Endothelial cell of umbilical vein (primary cell): ENCODE measurements at places on chromosomes 6 and 20.
A peak's percentile ranks its signal among the peaks of the same experiment; 100 is the strongest.

DNA sequence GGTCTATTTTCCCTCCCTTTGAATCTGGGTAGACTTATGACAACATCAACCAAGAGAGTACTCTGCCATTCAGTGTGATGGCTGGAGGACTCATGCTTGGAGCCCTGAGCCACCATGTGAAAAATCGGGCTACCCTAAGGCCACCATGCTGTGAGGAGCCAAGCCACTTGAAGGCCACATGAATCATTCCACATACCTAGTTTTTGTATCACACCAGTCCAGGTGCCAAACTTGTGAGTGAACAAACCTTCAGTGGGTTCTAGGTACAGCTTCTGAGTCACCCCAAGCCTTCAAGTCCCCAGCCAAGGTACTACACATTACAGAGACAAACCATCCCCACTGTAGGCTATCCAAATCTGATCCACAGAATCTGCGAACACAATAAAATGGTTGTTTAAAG, 37.4 kb upstream of the E2F3 start:
- DNase-seq, result no peak

- DNase-seq, result no peak
Observed at GRCh38 chr6:53960311-53960710, 150.9 kb upstream of the MLIP start.

- no peak for DNase-seq
Observed at GRCh38 chr6:6818078-6818639, 229.6 kb downstream of the LY86 start.

DNA sequence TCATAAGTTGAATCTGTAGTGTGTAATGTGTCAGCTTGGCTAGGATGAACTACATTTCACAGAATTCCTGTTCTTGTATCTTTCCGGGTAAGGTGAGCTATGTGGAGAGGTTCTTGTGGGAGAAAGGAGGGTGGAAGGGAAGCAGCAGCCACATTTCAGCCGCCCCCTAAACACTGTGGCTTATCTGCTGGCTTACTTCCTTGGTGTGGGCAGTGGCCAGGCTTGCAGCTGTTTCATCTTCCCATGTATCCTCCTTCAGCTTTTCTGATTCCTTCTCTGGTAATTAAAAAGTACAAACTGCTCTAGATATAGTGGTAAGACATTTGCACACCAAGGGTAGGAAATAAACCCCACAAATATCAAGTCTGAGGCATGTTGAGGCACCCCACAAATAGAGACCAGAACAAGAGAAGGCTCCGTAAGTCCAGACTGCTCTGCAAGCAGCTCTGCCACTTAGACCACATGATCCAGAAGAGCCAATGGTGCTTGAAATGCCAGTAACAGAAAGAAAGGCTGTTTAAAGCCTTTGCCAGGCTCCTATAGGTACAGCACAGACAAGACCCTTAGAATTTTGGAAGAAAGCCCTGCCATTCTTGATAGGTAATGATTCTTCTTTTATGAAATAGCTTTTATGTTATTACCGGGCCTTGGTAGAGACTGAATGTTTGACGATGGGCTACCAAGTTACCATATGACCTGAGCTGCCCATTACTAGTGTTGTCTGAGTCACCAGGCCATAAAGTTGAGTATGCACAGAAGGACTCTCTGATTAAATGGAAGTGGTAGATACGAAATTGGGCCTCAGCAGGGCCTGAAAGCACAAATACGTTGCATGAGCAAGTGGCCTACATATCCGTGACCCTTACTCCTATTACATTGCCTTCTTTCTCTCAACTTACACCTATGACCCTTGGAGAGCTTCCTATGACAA, 215.0 kb upstream of the SGK1 start:
- no peak for DNase-seq

- no peak for DNase-seq
Observed at GRCh38 chr6:78910010-78910409, 42.7 kb downstream of the IRAK1BP1 start.

DNA sequence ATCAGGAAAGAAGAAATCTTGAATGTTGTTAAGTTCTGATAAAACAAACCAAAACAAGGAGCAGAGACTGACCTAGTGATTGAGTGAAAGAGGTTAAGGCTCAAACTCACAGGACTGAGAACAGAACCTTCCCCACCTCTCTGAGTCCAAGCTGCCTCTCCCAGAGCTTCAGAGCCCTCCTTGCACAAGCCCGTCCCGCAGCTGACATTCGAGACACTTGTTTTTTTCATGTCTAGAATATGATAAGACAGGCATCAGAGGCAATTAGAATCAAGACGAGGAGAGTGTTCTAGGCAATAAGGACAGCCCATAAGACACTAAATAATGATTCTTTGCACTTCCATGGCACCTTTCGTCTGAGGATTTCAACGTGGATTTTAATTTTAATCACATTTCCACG, 140.6 kb downstream of the PXDC1 start:
- no peak for DNase-seq

DNA sequence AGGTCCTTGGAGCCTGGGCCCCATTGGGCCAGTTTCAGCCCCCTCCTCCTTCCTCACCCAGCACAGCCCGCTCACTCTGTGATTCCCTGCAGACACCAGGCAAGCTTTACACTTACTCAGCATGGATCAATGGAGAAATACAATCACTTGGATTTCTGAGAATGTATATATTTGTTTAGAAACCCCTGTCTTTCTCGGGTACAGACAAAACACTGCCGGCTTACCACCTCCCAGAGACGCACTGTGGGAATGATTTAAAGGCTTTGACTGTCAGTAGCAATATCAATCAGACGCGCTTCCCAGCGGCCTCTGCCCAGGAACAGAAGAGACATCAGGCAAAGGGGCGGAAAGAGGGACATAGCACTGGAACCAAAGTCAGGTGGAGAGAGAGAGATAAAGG, 186.5 kb downstream of the MAFB start:
- DNase-seq, result no peak

DNA sequence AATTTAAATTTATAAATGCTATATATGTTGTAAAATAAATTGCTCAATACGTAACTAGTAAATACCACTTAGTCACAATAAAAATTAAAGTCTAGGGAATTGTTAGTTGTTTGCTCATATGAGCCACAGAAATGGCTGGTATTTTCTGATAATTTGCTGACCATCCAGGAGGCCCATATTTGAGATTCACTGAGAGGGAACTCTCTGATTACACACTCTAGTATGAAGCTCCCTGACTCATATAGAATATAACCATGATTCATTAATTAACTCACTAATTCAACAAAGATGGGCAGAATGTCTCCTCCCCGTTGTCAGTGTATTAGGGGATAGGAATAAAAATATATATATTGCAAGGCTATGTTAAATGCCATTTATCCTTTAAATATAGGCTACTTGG, 46.6 kb upstream of the TMEM30A start:
- DNase-seq, result no peak

DNA sequence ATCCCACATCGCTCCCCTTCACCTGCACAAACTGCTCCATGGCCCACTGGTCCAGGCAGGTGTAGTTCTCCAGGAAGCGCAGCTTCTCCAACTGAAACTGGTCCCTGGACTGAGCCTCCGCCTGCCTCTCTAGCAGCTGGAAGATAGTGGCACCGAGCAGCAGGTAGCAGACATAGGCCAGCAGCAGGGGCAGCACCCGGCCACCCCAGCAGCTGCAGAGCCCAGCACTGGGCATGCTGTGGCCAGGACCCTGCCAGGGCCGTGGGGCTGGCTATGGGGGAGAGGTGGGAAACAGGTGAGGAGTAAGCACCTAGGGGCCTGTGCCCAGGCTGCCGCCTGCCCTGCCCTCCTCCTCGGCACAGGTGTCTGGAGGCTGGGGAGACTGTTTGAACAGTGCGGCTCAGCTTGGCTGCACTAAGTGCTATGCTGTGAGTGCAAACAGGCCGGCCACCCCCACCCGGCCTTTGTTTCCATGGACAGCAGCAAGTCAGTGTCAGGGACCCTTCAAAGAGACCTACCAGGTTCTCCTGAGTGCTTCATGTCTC, at the start of gene KCNK16:
Gene KCNK16 (minus strand): TSS at position 397 of the 545 bp plus-strand sequence. CDS start 162 bp downstream, at position 235.
- no peak for DNase-seq

- DNase-seq, result no peak
Observed at GRCh38 chr20:59146780-59147565, 16.6 kb upstream of the ZNF831 start.

DNA sequence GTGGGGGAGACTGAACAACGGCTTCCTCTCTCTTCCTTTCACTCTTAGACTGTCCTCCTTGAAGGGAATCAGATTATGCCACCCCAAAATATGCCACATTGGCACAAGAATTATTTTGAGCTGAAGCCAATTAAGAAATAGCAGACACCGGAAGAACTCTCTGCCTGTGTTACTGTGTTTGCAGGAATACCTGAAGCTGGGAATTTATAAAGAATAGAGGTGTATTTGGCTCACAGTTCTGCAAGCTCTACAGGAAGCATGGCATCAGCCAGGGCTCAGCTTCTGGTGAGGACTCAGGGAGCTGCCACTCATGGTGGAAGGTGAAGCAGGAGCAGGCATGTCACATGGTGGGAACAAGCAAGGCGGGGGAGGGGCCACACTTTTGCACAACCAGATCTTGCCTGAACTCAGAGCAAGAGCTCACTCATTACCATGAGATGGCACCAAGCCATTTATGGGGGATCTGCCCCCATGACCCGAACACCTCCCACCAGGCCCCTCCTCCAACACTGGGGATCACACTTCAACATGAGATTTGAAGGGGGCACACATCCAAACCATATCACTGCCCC, 46.0 kb downstream of the PCNA start:
- DNase-seq, result no peak

DNA sequence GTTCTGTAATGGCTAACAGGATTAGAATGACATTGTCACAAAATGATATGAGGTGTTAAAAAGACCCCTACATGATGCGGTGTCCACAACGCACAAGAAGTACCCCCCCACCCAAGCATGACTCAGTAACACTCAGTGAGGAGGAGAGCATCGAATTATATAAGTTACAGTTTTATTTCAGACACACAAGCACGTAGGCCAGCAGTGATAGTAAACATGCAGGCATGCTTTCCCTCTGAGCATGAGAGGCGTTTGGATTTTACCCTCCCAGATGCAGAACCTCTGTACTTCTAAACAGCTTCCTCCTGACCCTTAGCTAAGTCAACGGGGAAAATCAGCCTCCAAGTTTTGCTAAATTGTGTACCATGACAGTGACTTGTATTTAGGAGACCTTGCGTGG, 23.9 kb downstream of the GNAS start:
- DNase-seq, result no peak

- no peak for DNase-seq
Observed at GRCh38 chr20:52270001-52270606, 78.5 kb upstream of the ZFP64 start.

GRCh38 chr6:35829306-35829705, 24.2 kb downstream of the LHFPL5 start:
- no peak for DNase-seq

DNA sequence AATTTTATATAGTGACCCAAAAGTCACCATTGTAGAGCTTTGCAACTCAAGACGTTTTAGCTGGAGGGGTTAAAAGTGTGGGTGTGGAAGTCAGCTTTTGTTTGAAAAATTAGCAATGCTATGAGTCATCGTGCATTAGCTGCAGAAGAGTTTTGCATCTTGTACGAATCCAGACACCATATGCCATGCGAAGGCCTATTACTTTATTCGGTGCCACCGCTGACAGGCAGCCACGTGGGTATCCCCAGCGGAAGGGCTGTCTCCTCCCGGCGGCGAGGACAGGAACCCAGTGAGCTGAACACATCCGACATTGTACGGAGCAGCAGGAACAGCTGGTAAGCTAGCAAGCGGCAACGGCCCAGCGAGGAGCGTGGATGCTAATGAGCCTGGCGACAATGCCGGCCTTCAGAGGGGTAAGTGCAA, 84.4 kb downstream of the INSM1 start:
- peak; percentile 83 for DNase-seq

DNA sequence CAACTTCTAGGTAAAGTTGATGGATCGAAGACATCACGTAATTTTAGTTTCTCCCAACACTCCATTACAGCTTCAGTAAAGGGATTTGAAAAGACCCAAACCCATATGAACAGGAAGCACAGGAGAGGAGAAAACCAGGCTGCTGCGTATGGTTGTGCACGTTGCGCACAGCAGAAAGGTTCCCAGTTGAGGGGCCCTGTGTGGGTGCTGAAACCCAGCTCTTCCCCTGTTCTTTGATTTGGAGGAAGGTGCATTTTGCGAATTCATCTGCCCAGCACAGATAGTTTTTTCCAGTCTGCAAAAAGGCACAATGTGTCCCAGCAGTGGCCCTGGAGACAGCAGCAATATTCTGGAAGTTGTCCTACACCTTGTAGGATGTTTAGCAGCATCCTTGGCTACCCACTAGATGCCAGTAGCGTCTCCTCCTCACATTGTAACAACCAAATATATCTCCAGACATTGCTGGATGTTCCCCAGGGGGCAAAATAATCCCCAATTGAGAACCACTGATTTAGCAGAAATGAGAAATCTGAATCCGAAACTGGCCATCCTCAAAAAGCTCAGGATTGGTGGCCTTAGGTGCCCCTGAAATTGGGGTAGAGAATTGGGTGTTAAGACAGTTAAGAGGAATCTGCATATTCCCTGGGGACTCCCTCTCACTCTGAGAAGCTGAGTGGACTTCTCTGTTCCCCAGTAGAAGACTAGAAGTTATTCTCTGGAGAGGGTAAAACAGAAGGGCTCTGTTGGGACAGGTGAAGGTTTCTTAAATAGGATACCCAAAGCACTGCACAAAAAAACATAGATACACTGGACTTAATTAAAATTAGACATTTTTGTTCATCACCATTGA, 12.2 kb downstream of the SUN5 start:
- no peak for DNase-seq
